ENCODE measurements at places on chromosomes 12 and 14.

GRCh38 chr14:93752980-93753561 is 35.2 kb downstream of the PRIMA1 start:
- DNase-seq = no peak

- DNase-seq = no peak
Measured at GRCh38 chr14:72521968-72522741, 371.7 kb downstream of the DPF3 start.

- peak; percentile 49 for DNase-seq
Measured at GRCh38 chr12:47651368-47652254, 54.2 kb downstream of the RPAP3 start.

DNA sequence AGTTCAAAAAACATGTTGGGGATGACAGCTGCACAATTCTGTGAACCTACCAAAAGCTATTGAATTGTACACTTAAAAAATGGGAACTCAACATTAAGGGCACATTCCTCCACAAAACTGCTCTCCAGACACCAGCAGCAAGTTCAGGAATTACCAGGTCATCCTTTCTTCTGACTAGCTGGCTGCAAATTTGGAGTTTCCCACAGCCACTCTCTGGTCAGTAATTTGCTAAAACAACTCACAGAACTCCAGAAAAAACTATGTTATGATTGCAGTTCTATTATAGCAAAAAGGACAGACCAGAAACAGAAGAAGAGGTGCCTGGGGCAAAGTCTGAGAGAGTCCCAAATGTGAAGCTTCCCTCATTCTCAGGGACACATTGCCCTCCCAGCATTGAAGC is 20.1 kb upstream of the PLEKHD1 start:
- DNase-seq = no peak
